ENCODE measurements at places on chromosomes 6 and 20.

DNA sequence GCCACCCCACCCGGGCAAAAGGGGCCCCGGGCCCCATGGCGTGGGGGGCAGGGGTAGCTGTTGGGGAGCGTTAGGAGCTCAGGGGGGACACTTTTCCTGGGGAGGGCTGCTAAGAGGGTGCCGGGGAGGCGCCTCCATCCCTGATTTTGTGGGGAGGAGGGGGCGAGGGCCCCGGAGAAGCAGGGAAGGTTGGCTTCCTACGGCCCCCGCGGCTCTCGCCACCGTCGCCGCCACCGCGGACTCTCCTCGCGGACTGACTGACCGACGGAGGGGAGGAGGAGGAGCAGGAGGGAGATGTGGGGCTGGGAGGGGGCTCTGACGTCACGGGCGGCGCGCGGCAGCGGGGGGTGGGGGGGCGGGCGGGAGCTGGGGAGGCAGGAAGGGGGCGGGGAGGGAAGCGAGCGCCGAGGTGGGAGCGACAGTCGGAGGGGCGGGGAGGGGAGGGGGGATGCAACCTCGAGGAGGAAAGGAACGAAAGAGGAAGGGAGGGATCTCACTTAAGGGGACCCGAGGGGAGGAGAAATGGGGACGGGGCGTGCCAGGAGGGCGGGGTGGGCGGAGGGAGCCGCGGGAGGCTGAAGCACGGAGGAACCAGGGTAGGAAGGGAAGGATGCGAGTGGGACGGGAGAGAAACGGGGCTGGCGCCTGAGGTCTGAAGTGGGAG lies 5.1 kb downstream of the GABBR1 start:
- no peak for DNase-seq

DNA sequence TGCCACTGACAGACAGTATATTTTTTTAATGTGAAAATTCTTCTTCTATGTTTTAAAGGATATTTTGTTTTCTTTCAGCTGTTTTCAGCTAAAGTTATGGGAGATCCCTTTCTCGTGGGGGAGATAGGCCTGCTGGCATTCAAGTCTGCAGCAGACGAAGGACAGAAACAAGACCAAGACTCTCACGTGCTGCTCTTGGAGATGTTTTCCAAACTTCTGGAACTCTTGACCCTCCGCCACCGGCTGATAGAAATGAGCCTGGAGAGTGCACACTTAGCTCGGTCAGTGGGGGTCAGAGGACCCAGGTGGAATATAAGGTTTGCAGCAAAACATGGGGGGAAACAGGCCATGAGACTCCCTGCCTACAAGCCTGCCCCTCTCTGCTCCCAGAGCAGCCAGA lies 120.5 kb downstream of the CD164 start:
- DNase-seq = no peak

- peak; percentile 87 for DNase-seq
These were observed 26.8 kb upstream of the RPP40 start for GRCh38 chr6:5030596-5031136.

DNA sequence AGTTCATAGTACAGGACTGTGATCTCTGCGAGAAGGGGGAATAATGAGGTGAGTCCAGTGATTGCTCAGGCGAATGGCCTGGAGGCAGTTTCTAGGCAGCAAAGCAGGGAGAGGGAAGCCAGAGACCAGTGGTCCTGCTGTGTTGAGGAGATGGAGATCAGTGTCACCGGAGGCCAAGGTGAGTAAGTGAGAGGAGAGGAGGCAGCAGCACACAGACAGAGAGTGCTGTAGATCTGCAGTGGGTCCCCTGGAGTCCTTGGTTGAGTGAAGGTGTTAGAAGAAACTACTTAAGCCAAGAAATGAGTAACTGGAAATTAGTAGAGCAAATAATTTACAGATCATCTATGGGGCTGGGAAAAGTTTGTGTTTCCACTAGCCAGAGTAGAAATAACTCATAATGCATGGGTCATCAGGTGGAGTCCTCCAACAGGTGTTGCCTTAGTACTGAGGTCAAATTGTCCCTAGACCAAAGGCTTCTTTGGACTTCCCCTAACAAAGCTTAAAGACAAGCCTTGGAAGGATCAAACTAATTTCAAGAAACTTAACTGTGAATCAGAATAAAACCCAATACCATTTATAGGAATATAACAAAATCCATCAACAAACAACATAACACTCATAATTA lies 13.6 kb downstream of the HEBP2 start:
- DNase-seq = no peak

- DNase-seq = no peak
These were observed 3.8 kb downstream of the PEX7 start for GRCh38 chr6:136826216-136826615.

DNA sequence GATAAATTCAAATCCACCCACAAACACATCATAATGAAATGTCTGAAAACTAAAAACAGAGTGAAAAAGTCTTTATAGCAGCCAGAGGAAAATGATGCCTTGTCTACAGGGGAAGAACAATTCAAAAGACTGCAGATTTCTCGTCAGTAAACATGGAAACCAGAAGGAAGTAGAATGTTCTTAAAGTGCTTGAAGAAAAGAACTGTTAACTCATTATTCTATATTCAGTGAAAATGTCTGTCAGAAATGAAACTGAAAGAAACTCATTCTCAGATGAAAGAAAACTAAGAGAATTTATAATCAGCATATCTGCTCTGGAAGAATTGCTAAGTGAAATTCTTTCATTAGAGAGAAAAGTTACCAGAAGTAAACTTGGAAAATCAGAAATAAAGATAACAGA lies 416.1 kb downstream of the TBC1D32 start:
- DNase-seq = no peak

- DNase-seq = no peak
These were observed 808.3 kb downstream of the TFAP2A start for GRCh38 chr6:9606435-9607134.

- no peak for DNase-seq
These were observed 624.5 kb downstream of the RFPL4B start for GRCh38 chr6:112971651-112972050.

DNA sequence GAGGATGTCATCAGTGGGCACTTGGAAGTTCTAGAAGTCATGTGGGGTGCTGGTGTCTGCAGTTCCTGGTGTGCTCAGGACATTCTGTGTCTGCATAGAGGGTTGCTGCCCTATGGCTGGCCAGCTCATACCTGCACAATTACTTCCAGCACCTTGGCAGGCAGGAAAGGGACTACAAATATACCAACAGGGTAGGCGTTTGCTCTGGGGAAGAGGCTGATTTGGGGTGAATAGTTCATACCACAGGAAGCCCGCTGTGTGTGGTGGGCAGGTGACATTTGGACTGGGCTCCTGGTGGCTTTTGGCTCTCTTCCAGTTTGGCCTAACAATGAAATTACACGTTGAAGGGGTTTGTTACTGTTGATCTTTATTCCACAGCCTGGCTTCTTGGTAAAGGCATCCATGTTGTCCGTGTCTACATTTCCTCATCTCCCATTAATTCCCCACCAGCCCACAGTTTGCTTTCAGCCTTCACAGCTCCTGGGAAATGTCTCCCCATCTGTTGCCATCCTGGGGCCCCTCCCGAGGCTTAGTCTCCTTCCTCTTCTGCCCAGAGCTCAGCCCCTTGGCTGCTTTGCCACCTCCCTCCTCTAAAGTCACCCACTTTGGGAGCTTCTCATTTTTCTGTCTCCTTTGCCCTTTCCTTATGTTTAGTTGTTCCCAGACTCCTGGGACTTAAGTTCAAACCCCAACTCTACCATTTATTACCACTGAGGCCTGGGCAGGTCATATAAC lies 88.1 kb downstream of the RSPH3 start:
- peak; percentile 39 for DNase-seq

GRCh38 chr6:35026434-35027222 lies 114.5 kb downstream of the TCP11 start:
- no peak for DNase-seq

- DNase-seq = no peak
These were observed 459.2 kb downstream of the RFPL4B start for GRCh38 chr6:112806163-112806865.

DNA sequence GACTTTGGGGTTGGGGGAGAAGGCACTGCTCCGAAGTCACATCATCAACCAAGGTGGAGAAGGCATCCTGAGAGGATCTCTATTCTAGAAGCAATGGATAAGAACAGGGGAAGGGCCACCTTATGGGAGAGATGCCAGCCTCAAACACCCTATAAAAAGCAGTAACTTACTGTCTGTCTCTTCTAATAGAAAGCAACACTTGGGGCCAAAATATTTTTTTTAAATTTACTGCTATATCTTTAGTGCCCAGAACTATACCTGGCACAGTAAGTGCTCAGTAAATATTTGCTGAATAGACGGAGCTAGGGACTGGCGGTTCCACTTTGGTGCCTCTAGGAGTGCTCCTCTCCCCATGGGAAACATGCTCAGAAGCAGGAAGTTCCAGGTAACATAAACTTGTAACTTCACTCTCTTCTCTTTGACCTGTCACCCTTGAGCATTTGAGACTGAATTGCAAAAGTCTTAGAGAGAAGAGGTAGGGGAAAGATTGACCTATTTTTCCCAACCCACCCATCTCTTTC lies 807 bp upstream of the OTOR start:
- DNase-seq = no peak

DNA sequence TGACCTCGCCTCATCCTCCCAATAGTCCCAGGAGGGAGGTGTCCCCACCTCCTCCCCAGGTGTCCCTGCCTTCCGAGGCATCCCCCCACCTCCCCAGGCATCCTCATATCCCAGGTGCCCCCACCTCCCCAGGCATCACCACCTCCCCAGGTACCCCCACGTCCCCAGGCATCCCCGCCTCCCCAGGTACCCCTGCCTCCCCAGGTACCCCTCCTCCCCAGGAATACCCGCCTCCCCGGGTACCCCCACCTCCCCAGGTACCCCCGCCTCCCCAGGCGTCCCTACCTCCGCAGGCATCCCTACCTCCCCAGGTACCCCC lies 198.9 kb downstream of the SYNDIG1 start:
- DNase-seq = no peak

DNA sequence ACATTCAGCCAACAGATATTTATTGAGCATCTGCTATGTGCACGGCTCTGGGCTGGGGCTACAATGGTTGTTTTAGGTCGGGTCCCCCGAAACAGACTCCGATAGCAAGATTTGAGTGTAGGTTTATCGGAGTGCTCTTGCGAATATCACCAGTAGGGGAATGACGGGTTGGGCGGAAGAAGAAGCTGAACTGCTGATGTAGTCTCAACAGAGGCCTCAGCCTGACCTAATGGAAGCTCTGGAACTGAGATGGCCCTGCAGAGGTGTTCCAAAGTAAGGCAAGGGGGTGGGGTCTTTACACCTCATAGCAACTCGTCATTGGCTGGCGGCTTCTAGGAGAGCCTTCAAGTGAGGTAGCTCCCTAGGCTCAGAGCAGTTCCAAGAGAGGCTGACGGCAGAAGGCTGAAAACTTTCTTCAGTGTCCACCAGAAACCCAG lies 1.1 kb downstream of the L3MBTL1 start:
- no peak for DNase-seq

GRCh38 chr6:150297327-150298029 lies 71.3 kb upstream of the IYD start:
- no peak for DNase-seq

DNA sequence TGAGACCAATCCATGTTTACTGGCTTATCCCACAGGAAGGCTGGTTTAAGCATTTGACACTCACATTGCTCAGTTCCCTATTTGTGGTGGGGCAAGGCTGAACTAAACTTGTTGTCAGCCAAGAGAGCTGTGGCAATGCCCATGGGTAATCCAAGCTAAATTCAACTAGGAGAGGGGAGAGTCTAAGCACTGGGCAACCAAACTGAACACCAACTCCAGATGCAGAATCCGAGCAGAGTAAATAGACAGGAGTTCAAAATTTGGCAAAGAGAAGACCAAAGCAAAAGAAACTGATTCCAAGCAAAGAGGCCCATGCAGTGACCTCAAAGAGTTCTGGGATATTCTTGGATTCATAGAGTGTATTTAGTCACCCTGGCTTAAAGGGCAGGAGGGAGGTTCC lies 106.5 kb upstream of the NT5E start:
- no peak for DNase-seq

GRCh38 chr6:13328076-13328874 lies at the start of gene TBC1D7:
Gene TBC1D7, minus strand, starts transcription at chr6:13328537. Its CDS starts 1,639 bp downstream, at chr6:13326898.
- peak; percentile 94 for DNase-seq

DNA sequence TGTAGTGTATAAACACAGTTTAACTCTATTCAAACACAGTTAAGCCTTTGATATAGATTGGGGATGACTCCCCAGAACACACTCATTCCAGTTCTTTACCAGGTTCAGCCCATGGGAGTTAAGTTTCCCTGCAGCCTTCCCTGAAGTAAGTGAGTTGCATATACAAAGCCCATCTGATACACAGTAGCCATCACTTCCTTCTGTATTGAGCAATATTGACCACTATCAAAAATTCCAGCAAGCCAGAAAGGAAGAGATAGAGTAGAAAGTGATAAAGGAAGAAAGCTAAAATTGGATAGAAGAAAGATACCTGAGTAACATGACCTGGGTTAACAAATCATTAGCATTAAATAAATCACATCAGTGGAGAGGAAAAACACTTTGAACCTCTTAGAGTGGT lies 34.6 kb downstream of the DEFB114 start:
- DNase-seq = no peak

DNA sequence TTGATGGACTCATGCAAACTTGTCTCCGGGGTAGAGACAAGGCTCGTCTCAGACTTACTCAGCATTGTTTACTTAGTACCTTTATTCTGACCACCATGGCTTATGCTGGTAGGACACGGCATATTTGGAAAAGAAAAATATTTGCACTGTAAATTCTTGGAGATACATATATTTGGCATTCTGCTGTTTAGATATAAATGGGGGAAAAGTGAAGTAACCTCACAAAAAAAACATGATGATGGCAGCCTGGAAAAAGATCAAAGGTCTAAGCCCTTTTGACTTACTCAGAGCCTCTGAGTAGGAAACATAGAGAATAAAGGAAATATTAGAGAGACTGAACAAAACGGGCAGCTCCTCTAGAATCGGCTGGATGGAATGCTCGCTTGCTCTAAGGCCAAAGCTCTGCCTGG lies 32.5 kb downstream of the PDE10A start:
- DNase-seq = no peak

DNA sequence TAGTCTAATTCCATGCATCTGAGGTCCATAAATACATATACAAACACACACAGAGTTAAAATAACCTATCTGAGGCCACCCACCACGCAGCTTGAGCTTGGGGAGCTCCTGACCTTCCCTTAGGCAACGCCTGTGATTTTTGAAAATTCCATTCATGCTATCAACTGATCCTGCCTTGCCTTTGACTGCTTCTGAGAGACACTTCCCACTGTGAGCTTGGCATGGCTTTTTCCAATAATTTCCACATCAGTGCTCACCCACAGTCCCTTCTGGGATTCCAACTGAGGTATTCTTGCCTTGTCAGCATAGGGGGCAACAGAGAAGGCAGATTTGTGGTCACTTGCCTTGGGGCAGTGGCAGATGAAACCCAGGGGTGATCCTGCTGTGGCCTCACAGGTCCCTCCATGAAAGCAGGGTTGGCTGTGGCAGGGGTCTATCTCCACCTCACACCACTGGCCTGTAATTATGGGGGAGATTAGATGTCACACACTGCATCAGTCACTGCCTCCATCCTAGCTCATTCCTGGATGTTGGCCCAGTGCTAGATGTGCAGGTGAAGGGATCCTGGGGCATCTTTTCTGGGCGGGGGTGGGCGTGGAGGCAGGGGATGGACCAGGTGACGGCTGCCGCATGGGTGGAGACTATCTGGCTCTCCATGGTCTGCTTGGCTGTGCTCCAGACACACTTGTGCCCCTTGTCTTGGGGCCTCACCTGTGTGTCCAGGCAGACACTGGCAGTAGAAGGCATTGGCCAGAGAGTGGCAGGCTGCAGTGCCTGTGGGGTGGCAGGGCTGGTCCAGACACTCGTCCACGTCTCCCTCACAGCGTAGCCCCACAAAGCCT lies 11.2 kb upstream of the GPSM3 start:
- no peak for DNase-seq

- no peak for DNase-seq
These were observed 132.5 kb downstream of the TBC1D7 start for GRCh38 chr6:13195803-13196202.

- DNase-seq = no peak
These were observed 239.8 kb upstream of the SULF2 start for GRCh38 chr20:48025051-48025515.

Measured in stimulated activated naive CD8-positive, alpha-beta T cell treated with anti-CD3 and anti-CD28 coated beads, Interleukin-15, amount 100 ng/mL, for 72 hours (primary cell).